Stomach (tissue), 19 donors: ENCODE measurements at places on chromosomes 13 and 19. TPM values are rescaled to one million over a fixed set of nuclear protein-coding genes. Genes with fewer than 3 reads are reported as not detected.

CYP2A7 gene
- not detected for total RNA-seq

DNA sequence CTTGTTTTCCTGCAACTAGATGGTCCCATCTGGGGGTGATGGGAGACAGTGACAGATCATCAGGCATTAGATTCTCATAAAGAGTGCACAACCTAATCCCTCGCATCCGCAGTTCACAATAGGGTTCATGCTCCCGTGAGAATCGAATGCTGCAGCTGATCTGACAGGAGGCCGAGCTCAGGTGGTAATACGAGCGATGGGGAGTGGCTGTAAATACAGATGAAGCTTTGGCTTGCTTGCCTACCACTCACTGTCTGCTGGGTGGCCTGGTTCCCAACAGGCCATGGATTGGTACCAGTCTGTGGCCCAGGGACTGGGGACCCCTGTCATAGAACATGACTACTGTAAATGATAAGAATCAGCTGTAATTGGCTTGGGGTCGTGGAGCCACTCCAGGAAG lies 28.0 kb downstream of the WDR88 start:
- H3K4me3 ChIP-seq, result no peak overlapping the region
- no peaks in the 10 kb centered on the region for H3K4me1 ChIP-seq
- no peaks in the 10 kb centered on the region for H3K36me3 ChIP-seq
- H3K27me3 ChIP-seq, result no peaks in the 10 kb centered on the region

GRCh38 chr13:29020314-29020713 lies 200.2 kb downstream of the MTUS2 start:
- no peaks in the 10 kb centered on the region for H3K4me1 ChIP-seq
- no peak overlapping the region for H3K27ac ChIP-seq
- DNase-seq, result no peak
- H3K4me3 ChIP-seq, result no peak overlapping the region
- no peaks in the 10 kb centered on the region for H3K36me3 ChIP-seq
- H3K27me3 ChIP-seq, result no peaks in the 10 kb centered on the region

DNA sequence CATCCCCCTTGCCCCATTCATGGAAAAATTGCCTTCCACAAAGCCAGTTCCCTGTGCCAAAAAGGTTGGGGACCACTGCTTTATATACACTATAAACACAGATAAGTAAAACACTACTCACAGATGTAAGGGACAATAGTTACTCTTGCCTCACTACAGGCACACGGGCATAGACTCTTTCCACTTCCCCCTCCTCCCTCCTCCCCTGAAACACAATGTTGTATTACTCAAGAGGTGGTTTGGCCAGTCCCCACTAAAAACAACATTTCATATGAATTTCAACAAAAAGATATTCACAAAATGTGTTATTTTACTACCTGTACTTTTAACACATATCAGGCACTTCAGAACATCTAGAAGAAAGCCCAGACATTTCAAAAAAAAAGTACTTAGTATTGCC lies 45.1 kb downstream of the EPSTI1 start:
- H3K27ac ChIP-seq, result no peak overlapping the region
- H3K4me3 ChIP-seq, result no peak overlapping the region
- no peak for DNase-seq
- no peaks in the 10 kb centered on the region for H3K4me1 ChIP-seq
- no peaks in the 10 kb centered on the region for H3K27me3 ChIP-seq

PODNL1 gene
- total RNA-seq, result not detected

- H3K4me3 ChIP-seq, result no peak overlapping the region
- H3K4me1 ChIP-seq, result no peaks in the 10 kb centered on the region
- no peak overlapping the region for H3K27ac ChIP-seq
- H3K36me3 ChIP-seq, result no peaks in the 10 kb centered on the region
- H3K27me3 ChIP-seq, result no peaks in the 10 kb centered on the region
- DNase-seq, result peak; percentile 61
Observed at GRCh38 chr13:108463340-108463739, 166.1 kb upstream of the MYO16 start.

EFNA2 gene
- 0.55 TPM for total RNA-seq

PRR19 gene
- total RNA-seq, result not detected

DNA sequence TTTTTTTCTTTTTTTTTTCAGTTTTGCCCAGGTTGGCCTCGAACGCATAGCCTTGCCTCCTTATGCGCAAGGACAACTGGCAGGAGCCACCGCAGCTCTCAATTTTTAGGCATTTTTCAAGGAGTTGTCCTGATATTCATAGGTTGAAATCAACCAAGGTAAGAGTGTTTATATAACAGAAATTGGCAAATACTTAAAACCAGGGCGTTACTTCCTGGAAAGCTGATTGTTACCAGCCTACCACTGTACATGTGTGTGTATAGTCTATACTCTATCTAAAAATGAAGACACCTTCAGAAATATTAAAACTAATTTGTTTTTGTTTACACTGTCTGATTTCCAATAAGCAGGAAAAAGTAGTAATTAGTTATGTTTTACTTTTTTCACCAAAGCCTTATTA lies 39.2 kb downstream of the GPC6 start:
- DNase-seq, result no peak
- no peak overlapping the region for H3K27ac ChIP-seq
- H3K4me3 ChIP-seq, result no peak overlapping the region

- no peaks in the 10 kb centered on the region for H3K27me3 ChIP-seq
- H3K4me3 ChIP-seq, result peak overlapping the region; percentile 84
- H3K36me3 ChIP-seq, result no peaks in the 10 kb centered on the region
- peak overlapping the region; percentile 97 for H3K27ac ChIP-seq
Observed at GRCh38 chr13:32537580-32538142, 934 bp downstream of the N4BP2L2 start.

SLC25A41 gene
- not detected for total RNA-seq

KLK1 gene
- not detected for total RNA-seq

DNA sequence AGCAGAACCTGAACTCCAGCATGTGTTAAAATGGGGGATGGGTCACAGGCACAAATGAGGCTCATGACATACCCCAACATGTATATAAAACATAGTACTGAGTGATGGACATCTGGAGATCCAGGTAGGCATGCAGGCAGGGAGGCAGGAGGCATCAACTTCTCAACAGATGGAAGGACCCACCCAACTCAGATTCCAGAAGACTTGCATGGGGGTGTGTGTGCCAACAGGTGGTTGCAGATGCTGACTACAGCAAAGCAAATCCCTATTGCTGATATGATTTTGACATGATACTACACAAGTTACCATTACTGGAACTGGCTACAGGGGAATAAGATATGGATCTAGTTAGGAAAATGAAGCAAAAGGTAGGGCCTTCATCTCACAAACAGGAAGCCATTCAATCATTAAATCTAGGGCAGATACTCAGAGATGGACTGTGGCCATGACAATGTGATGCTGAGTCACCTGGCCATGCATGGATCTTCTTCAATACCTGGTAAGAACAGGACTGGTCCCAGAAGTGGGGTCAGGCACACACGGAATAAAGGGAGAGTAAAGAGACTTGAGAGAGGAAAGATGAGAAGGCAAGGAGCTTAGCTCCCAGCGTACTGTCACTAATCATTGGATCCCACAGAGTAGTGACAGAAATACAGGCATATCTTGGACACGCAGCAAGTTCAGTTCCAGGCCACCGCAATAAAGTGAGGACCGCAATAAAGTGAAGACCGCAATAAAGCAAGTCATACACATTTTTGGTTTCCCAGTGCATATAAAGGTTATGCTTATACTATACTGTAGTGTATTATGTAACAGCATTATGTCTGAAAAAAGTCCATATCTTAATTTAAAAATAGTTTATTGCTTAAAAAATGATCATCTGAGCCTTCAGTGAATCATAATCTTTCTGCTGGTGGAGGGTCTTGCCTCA lies 91.3 kb downstream of the USP12 start:
- H3K27ac ChIP-seq, result no peak overlapping the region
- no peaks in the 10 kb centered on the region for H3K27me3 ChIP-seq
- peaks cover 39% of the 10 kb centered on the region for H3K36me3 ChIP-seq
- H3K4me1 ChIP-seq, result peaks cover 14% of the 10 kb centered on the region
- no peak for DNase-seq
- H3K4me3 ChIP-seq, result no peak overlapping the region
